ENCODE measurements at places on chromosomes 6 and 20. TPM values are rescaled to one million over a fixed set of nuclear protein-coding genes. Genes with fewer than 3 reads are reported as not detected.
A peak's percentile ranks its signal among the peaks of the same experiment; 100 is the strongest.

The RAE1 gene
- total RNA-seq = 26.9 TPM

The TRIM31 gene
- total RNA-seq = not detected

DNA sequence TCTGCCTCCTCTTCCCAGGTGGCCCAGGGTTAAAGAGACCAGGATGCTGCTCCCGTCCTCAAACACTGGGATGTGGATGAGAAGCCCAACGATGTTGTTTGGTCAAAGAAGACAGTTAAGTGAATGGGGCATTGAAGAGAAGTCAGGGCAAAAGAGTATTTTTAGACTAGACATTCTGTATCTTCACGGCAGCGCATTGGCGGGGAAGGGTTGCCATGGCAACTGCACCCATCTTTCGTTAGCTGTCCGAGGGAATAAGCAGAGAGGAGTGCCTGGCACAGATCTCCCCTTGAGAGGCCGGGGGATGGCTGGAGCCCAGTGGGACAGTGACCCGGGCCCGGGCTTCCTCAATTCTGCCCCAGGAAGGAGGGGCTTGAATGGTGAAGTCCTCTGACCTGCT, 56.4 kb upstream of the GPR31 start:
- DNase-seq = no peak

The SLC26A8 gene
- total RNA-seq = not detected

GRCh38 chr6:163793011-163793983, 378.8 kb downstream of the QKI start:
- DNase-seq = peak; percentile 4

The LAMA4 gene
- 904 TPM for total RNA-seq

The EYS gene
- 0.09 TPM for total RNA-seq

DNA sequence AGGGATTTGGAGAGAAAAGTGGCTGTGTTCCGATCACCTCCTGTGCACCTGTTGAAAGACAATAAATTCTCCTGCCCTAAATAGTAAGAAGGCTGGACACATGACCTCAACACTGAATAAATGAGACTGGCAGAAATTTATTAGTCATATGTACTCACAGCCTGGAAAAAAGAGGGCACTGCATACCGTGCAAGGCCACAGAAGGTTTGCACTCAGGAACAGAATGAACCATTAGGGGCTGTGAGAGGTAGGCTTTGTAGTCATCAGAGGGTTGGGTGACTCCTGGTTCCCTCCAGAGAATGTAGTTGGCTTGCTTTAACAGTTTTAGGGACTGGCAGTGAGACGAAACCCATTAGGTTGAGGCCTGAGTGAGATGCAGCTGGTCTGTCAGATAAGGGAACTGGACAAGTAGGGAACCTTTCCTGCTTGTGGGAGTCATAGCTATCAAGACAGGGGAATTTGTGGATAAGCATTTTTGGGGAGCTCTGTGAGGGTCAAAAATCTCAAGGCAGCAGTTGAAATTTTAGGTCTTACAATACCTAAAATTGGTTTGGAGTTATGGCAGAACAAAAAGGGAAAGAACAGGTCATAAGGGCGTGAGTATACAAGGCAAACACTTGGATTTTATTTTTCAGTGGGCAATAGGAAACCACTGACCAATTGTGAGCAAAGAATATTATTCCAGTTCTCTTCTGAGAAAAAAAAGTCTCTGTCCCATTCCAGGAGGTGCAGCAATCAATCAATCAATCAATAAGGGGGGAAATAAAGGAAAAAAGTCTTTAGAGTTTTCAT, 67.9 kb upstream of the BTN3A2 start:
- peak; percentile 23 for DNase-seq

GRCh38 chr6:170203212-170203611, 87.7 kb downstream of the DLL1 start:
- no peak for DNase-seq

The MTG2 gene
- total RNA-seq = 15.3 TPM

- peak; percentile 33 for DNase-seq
These were observed 26.5 kb upstream of the ZFAND3 start for GRCh38 chr6:37793067-37793466.

DNA sequence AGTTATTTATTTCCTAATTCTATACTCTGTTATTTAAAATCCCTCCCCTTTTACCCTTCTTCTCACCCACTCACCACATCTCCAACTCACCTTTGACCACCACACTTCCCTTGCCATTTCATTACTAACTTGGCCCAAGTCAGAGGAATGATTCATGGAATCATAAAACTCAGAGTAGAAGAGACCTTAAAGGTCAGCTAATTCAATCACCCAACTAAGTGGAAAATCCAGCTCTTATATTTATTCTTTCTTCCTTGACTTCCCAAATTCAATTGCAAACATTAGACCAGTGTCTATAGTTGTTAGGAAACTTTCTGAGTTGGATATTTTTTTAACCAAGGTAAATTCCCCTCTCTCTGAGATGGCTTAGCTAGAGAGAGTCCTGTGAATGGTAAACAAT, 26.5 kb upstream of the HEY2 start:
- DNase-seq = no peak

DNA sequence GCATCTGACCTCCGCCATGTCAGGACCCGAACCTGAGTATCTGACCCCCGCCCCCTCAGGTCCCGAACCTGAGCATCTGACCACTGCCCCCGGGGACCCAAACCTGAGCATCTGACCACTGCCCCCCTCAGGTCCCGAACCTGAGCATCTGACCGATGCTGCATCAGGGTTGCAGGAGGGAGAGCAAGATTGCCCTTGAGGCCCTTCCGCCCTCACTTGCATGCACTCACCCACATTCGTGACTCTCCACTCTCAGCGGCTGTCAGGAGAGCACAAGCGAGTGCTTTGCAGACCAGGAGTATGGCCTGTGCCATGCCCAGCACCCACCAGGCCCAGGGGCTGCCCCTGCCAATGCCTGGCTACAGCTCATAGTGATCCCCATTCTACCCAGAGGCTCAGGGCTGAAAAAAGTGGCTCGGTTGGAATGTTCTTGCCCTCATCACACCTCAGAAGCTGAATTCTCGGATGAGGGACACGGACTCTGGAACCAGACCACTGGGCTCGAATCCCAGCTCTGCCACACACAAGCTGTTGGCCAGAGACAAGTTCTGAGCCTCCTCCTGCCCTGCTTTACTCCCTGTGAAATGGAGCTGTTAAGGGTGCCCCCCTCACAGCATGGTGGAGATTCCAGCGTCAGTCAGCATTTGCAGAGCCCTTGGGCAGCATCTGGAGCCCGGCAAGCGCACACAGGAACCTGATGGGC, 82.1 kb downstream of the DLL1 start:
- DNase-seq = no peak

The CDH4 gene
- 0.25 TPM for total RNA-seq

GRCh38 chr6:127912914-127913313, 12.1 kb upstream of the THEMIS start:
- no peak for DNase-seq

All from fibroblast of the aortic adventitia (primary cell).